ENCODE measurements at places on chromosomes 5 and 9.
A peak's percentile ranks its signal among the peaks of the same experiment; 100 is the strongest.

GRCh38 chr9:125525921-125526631 lies 180.9 kb downstream of the MAPKAP1 start:
- peak; percentile 89 for DNase-seq

DNA sequence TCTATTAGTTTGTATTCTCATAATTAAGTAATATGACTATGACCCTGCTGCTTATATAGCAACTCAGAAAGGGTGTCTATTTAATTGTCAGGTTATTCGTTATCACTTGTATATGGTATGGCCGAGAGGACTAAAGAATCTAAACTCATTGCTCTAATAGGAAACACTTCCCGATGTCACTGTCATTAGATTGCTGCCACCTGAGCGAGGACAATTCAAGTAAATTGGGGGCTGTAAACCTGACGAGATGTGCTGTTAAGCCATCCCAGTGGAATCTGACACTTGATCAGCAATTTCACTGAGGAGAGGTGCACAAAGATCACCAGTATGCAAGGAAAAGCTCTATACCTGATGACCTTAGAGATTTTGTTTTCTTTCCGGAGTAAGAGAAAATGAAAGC lies 1319.3 kb downstream of the MAT2B start:
- DNase-seq = no peak

- DNase-seq = no peak
Observed at GRCh38 chr5:151036556-151036955, 16.2 kb downstream of the GPX3 start.

GRCh38 chr5:4185127-4185526 lies 589.5 kb downstream of the IRX1 start:
- no peak for DNase-seq

GRCh38 chr5:45893309-45893708 lies 197.1 kb upstream of the HCN1 start:
- no peak for DNase-seq

GRCh38 chr5:34928267-34928666 lies 1.1 kb upstream of the DNAJC21 start:
- no peak for DNase-seq

DNA sequence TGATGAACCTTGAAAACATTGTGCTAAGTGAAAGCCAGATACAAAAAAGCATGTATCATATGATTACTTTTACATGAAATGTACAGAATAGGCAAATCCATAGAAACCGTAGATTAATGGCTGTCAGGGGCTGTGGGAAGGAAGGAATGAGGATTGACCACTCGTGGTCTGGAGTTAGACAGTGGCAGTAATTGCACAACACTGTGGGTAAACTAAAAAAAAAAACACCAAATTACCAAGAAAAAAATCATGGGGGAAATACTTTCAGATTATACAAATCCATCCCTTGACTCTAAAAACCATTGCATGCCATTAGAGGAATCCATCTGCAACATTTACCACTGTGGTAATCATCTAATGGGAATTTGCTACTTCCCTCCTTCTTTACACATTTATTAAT lies 140.0 kb downstream of the SIL1 start:
- peak; percentile 58 for DNase-seq

DNA sequence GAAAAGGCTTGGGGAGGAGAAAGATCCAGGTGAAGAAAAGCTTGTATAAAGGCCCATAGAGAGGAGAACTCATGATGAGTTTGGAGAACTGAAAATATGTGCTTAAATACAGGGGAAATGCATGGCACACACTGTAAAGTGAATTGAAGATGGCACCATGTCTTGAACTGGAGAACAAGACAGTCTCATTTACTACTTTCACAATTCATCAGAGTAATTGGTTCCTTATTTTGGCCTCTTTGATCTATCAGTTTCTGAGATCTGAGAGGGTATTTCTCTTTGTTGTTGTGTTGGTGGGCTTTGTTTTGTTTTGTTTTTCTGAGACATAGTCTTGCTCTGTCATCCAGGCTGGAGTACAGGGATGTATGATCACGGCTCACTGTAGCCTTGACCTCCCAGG lies 98.2 kb downstream of the CEMIP2 start:
- DNase-seq = no peak

DNA sequence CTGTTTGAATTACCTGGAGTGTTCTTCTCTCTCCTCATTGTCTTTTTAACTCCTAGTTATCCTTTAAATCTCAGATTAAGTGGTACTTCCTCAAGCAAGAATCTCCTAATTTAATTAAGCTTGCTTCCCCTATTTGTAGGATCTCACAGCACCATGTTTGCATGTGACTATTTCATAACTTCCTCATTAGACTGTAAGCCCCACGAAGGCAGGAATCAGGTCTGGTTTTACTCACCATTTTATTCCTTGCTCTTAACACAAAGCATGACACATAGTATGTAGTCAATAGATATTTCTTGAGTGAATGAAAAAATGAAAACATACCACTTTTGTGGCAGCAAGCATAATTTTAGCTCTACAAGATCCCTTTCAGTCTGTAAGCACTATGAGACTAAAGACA lies 1.3 kb upstream of the ERMP1 start:
- no peak for DNase-seq

GRCh38 chr5:90248640-90249039 lies 160.9 kb downstream of the CETN3 start:
- DNase-seq = no peak

DNA sequence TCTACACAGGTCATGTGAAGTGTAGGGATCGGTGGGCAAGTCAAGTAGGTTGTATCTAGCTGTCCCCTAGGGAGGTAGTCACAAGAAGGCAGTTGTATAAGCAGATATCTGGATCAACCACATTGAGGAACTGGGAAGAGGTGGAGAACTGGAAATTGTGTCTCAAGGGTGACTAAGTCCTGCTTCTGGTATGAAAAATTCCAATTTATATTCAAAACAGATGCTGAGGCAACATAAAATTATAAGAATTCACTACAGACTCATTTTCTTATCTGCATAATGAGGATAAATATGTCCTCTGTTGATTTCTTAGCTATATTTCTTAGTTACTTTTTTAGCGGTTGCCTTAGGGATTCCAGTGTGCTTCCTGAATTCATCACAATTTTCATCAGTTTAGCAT lies 46.8 kb downstream of the GALNT12 start:
- peak; percentile 75 for DNase-seq

DNA sequence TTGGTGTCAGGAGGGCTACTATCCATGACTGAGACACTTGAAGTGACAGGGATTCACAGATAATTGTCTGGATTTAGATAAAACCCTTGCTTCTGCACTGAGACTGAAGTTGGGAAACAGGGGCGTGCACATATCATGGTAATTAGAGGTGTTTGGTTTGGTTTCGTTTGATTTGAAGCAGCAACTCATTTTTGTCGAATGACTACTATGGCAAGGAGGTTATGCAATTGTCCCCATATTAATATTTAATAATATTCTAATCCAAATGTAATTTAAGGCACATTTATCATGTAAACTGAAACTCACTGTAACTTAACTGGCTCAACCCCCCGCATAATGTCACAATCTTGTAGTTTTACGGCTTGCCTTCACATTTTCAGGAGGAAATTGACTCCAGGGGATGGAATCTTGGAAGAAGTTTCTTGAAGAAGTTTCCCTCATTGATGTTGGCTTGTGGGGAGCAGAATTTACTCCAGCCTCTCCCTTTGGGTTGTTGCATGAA lies 12.5 kb downstream of the ZNF366 start:
- DNase-seq = no peak

DNA sequence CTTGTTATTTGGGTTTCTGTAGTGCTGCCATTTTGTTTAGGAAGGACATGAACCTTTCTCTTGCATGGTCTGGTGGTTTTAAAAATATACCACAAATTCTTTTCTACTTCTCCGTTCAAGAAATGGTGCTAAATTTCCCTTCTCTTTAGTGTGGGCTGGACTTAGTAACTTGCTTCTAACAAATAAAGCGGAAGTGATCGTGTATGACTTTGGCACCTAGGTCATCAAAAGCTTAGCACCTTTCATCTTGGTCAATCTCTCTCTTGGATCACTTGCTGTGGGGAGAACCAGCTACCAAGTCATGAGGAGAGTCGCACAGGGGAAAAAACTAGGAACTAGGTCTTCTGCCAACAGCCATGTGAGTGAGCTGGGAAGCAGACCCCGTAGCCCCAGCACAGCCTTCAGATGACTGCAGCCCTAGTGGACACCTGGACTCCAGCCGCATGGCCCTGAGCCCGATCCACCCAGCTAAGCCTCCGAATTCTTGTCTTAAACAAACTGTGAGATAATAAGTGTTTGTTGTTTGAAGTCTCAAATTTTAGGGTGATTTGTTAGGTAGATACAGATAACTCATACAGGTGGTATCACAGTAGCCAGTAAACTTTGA lies 87.7 kb upstream of the CKMT2 start:
- no peak for DNase-seq

- DNase-seq = no peak
Observed at GRCh38 chr5:180093651-180094382, 22.3 kb upstream of the RNF130 start.

GRCh38 chr5:45697201-45697600 lies 1.0 kb upstream of the HCN1 start:
- DNase-seq = no peak

GRCh38 chr5:60437308-60437707 lies 262.7 kb downstream of the DEPDC1B start:
- DNase-seq = no peak

DNA sequence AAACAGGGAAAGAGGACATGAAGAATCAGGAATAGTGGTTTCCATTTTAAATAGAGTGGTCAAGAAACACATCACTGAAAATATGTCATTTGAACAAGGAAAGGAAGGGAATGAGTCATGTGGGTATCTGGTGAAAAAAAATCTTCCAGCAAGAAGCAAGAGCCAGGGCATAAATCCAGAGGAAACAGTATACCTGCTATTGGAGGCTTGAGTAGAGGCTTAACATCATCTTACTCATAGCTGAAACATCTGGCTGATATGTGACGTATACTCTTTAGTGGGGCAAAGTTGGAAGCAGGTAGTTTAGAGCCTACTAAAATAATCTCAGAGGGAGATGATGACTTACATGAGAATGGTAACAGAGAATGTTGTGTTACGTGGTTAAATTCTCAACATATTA lies 517.2 kb downstream of the CAAP1 start:
- DNase-seq = peak; percentile 0

DNA sequence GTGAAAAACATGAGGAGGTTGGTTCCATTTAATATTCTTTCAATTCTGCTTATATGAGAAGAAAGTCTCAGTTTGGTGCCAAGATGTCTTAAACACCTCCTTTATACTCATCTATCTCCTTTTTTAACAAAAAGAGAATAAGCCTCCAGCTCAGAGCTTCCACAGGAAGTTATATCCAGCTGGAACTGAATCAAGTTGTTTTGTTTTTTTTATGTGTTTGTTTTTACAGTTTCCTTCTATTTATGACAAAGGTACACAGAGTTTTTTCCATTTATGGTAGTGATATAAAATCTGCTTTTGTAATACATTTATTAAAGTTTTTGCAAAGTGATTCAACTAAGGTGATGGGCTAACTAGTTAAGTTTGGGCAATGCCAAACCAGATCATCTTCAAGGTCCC lies 10.4 kb downstream of the SPARC start:
- DNase-seq = no peak

GRCh38 chr5:123802298-123802951 lies 290.4 kb downstream of the CSNK1G3 start:
- DNase-seq = no peak

GRCh38 chr5:9168791-9169556 lies 376.9 kb downstream of the SEMA5A start:
- DNase-seq = peak; percentile 25

GRCh38 chr5:131265311-131265803 lies 1.5 kb downstream of the CDC42SE2 start:
- DNase-seq = peak; percentile 38

- DNase-seq = peak; percentile 45
Observed at GRCh38 chr9:107039542-107039941, 176.6 kb downstream of the ZNF462 start.

DNA sequence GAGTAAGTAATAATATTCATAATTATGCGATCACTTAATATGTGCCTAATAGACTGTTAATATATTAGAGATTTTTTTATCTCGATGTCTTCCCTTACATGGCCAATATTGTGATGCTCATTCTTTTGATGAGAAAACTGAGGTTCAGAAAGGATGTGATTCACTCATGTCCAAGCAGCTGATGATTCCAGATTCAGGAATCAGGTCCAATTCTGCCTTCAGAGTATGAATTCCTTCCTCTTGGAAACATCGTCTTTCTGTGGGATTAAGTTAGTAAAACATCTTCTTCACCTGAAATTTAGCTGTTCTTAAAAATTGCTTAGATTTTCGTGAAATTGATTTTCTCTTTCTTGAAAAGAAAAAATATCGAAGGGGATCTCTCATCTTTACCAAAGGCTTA lies 242.5 kb upstream of the RFX3 start:
- peak; percentile 34 for DNase-seq

- DNase-seq = no peak
Observed at GRCh38 chr5:168609806-168610482, 30.8 kb upstream of the PANK3 start.

DNA sequence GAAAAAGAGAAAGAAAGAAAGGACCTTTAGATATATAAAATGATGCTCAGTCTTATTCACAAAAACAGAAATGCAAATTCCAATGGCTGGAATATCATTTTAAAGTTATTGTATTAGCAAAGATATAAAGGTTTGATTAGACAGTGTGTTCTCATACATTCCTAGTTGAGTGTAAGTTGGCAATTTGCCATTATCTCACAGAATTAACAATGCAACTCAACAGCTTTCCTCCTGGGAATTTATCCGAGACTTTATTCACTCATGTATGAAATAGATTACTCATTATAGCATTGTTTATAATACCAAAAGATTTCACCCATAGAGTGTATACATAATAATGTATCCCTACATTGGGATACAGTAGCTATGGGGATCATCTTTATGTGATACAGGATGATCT lies 27.1 kb upstream of the MLLT3 start:
- no peak for DNase-seq

GRCh38 chr5:143064676-143065075 lies 294.5 kb downstream of the ARHGAP26 start:
- DNase-seq = no peak
